ENCODE measurements at places on chromosomes 11 and 22. TPM values are rescaled to one million over a fixed set of nuclear protein-coding genes. Genes with fewer than 3 reads are reported as not detected.

- H3K27me3 ChIP-seq: peaks cover 56% of the 10 kb centered on the region
- no peaks in the 10 kb centered on the region for H3K36me3 ChIP-seq
- H3K4me3 ChIP-seq: no peak overlapping the region
- no peak overlapping the region for H3K27ac ChIP-seq
Measured at GRCh38 chr22:26650722-26651421, 6.5 kb upstream of the MIAT start.

DNA sequence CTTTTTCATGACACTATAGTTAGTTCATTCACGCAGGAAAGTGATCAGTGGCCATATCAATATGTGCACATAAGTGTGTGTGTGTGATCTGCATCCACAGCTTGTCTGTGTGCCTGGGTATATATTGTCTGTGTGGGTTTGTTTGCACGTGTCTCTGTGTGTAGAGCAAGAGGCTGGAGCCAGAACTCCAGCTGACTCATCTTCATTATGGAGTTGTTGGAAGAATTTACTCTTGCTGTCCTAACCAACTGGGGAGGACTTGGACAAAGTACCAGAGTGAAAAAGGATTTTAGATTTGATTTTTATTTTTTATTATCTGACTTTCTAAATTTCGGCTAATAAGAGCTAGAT, 63.9 kb downstream of the TP53I11 start:
- H3K27ac ChIP-seq: no peak overlapping the region
- peaks cover 25% of the 10 kb centered on the region for H3K4me1 ChIP-seq
- no peak overlapping the region for H3K4me3 ChIP-seq
- no peaks in the 10 kb centered on the region for H3K36me3 ChIP-seq
- DNase-seq: no peak

FLRT1 gene
- total RNA-seq: 0.31 TPM

CPT1A gene
- 58.0 TPM for total RNA-seq

CHKB gene
- 47.9 TPM for total RNA-seq

DNA sequence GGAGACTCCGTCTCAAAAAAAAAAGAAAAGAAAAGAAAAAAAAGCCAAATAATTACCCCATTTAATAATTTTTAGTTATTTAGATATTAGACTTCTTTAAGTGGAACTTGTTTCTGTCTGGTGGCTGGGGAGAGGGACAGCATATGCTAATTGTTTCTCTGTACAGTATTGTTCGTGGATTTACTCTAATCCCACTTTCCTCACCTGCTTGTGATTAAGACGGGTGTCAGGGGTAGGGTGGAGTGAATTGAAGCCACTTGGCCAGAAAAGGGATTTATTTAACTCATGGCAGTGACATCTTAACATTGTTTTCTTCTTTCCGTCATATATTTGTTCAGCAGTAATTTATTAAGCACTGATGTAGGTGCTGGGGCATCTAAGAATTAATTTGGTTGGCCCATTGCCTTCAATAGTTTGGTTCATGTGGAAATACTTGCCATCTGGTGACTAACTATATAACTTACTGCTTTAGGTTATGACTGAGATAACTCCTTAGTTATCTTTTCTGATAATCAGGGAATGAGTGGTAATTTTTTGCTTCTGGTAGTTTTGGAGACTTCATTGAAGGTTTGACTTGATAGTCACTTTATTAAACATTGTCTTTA, 4.6 kb downstream of the TNRC6B start:
- H3K4me3 ChIP-seq: no peak overlapping the region
- no peak for DNase-seq
- peaks cover 68% of the 10 kb centered on the region for H3K4me1 ChIP-seq
- no peaks in the 10 kb centered on the region for H3K36me3 ChIP-seq

EFEMP2 gene
- 290 TPM for total RNA-seq

- H3K4me1 ChIP-seq: peaks cover 4% of the 10 kb centered on the region
- peaks cover 16% of the 10 kb centered on the region for H3K27me3 ChIP-seq
- no peaks in the 10 kb centered on the region for H3K36me3 ChIP-seq
- peak; percentile 56 for DNase-seq
- no peak overlapping the region for H3K27ac ChIP-seq
- no peak overlapping the region for H3K4me3 ChIP-seq
Measured at GRCh38 chr11:64608636-64609035, 17.6 kb downstream of the SLC22A12 start.

ARAP1 gene
- 67.4 TPM for total RNA-seq

DNA sequence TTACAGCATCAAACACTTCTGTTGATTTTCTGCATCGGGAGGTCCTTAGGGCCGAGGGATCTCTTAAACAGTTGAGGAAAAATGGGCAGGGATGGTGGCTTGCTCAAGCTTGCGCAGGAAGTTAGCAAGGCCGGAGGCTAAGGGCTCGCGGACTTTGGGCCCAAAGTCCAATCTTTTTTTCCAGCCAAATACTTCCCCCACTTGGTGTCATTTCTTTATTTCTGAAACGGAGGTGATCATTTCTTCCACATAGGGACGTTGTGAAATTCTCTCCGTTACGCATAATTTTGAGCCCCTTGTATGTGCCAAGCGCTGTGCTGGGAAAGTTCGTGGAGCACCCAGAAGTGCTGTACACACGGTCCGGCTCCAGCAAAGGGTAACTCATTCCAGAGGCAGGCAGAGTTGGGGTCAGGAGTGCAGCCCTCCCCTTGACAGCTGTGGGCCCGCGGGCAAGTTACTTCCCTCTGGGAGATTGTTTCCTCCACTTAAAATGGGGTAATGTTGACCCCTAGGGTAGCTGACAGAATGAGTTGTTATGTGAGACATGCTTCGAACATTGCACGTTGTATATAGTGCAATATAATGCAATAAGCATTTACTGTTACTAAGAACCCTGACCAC, 809 bp downstream of the MIEF1 start:
- peak overlapping the region; percentile 79 for H3K27ac ChIP-seq
- H3K4me1 ChIP-seq: peaks cover 17% of the 10 kb centered on the region
- H3K36me3 ChIP-seq: peaks cover 19% of the 10 kb centered on the region

TPST2 gene
- total RNA-seq: 75.8 TPM

GRCh38 chr22:19367763-19368367, 63.7 kb downstream of the HIRA start:
- no peaks in the 10 kb centered on the region for H3K27me3 ChIP-seq
- H3K36me3 ChIP-seq: peaks cover 20% of the 10 kb centered on the region
- no peaks in the 10 kb centered on the region for H3K4me1 ChIP-seq
- DNase-seq: no peak
- H3K4me3 ChIP-seq: no peak overlapping the region

GRCh38 chr11:125270711-125271110, 106.2 kb downstream of the PKNOX2 start:
- H3K27me3 ChIP-seq: no peaks in the 10 kb centered on the region
- peak overlapping the region; percentile 92 for H3K27ac ChIP-seq

DNA sequence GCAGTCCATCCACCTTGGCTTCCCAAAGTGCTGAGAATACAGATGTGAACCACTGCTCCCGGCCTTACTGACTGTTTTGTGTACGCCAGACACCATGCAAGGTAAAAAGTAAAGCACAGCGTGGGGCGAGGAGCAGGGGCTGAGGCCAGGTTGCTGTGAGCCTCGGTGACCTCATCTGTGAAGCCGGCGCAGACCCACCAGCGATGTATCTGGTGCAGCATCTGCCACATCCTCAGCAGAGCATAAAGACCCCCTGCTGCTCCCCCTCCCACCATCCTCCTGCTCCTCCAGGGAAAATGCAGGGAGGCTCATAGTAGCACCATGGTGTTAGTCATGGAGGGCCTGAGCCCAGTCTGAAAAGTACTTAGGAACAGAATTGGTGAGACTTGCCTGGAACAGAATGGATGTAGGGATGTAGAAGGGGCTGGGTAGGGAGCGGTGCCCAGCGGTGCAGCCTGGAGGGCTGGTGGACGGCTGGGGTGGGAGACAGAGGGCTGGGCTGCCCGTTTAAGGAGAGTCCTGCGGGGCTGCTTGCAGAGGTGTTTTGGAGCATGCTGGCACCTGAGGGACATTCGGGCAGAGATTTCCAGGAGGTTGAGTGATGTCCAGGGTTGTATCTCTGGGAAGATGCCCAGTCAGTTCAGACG, 462.4 kb downstream of the BRD1 start:
- H3K36me3 ChIP-seq: no peaks in the 10 kb centered on the region
- peaks cover 8% of the 10 kb centered on the region for H3K4me1 ChIP-seq
- no peak for DNase-seq
- H3K4me3 ChIP-seq: no peak overlapping the region
- H3K27me3 ChIP-seq: peaks cover 12% of the 10 kb centered on the region

FAM180B gene
- not detected for total RNA-seq

GRCh38 chr22:49491221-49491635, 336.4 kb downstream of the BRD1 start:
- DNase-seq: peak; percentile 82
- no peaks in the 10 kb centered on the region for H3K4me1 ChIP-seq
- H3K4me3 ChIP-seq: no peak overlapping the region
- no peak overlapping the region for H3K27ac ChIP-seq
- H3K36me3 ChIP-seq: no peaks in the 10 kb centered on the region
- H3K27me3 ChIP-seq: peaks cover 5% of the 10 kb centered on the region

DNA sequence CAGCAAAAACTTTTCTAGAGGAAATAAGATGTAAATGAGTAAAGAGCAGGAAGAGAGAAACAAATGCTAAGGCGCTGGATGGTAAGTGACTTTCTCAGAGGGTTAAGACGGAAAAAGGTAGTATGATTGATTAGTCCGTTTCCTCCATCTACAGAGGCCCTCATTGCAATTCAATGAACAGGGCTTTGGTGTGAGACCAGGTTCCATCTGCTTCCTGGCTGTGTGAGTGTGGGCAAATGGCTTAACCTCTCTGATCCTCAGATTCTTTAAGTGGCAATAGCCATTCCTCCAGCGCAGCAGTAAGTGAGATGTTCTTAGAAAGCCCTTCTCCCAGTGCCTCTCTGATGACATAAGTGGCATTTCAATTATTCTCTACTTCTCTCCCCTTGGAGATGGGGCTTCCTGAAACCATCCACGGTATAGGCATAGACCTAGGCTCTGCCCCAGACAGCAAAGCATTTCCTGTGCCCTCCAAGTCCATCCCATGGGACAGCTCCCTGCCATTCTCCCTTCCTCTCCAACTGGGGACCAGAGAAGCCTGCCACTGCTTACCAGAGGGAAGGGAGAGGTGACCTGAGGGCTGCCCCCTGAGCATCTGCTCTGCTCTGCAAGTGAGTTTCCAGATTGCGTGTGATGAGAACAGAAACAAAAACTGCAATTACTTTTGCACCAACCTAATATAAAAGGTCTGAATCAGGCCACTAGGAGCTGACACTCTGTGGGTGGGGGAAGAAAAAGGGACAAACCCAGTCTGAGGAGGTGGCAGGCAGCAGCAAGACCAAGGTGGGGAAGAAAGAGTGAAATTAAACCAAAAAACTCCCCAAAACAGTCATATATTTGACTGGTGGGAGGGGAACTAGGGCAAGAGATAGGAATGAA, 12.7 kb upstream of the CD44 start:
- no peak overlapping the region for H3K4me3 ChIP-seq
- H3K27me3 ChIP-seq: peaks cover 13% of the 10 kb centered on the region
- no peak for DNase-seq
- H3K4me1 ChIP-seq: peaks cover 5% of the 10 kb centered on the region
- H3K36me3 ChIP-seq: no peaks in the 10 kb centered on the region

DNA sequence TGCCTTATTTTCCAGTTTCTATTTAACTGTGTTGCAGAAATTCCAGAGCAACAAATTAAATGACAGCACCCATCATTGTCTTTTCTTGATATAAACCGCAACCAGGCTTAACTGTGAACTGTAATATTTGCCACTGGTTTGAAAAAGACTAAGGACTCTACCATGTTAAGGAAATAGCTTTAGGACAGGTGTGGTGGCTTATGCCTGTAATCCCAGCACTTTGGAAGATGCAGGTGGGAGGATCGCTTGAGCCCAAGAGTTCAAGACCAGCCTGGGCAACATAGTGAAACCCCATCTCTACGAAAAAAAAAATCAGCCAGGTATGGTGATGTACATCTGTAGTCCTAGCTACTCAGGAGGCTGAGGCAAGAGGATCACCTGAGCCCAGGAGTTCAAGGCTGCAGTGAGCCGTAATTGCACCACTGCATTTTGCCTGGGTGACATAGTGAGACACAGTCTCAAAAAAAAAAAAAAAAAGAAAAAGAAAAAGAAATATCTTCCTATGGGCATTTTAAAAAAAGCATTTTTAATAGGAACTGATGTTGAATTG, 28.8 kb downstream of the HIRA start:
- H3K27ac ChIP-seq: no peak overlapping the region
- peaks cover 34% of the 10 kb centered on the region for H3K36me3 ChIP-seq
- H3K4me3 ChIP-seq: no peak overlapping the region
- DNase-seq: no peak
- H3K4me1 ChIP-seq: no peaks in the 10 kb centered on the region

DNA sequence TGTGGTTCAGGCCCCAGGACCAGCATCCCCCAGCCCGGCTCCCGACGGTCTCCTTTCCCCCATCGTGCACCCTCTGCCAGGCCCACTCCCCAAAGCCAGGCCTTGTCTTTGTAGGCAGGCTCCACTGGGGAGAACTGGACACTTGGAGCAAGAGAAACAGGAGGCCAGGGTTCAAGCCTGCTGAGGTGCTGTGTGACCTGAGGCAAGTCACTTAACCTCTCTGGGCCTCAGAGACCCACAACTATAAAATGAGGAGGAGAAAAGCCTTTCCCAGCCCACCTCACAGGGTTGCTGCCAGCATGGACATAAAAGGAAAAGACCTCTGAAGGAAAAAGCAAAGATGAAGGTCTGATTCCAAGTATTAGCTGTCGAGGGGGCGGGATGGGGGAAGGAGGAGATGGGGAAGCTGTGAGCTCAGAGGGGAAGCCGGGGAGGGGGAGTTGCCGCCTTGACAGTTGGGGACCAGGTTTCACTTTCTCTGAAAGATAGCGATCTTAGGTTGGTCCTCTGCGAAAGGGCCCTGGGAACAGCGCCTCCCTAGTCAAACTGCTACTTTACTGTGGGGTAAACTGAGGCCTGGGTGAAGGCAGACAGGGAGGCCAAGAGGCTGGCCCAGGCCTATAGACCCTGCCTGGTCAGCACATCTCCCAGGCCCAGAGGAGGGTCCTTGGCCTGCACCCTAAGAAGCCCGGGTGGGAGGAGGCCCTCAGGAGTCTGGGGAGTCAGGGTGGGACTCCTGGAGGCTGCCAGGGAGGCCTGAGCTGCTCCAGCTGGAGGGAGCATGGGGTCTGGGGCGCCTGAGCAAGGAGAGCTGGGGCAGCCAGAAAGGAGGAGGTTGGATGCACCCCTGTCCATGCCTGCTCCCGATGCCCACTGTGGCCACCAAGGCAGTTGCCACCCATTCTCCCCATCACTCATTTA, 991 bp upstream of the OSM start:
- DNase-seq: no peak
- H3K4me3 ChIP-seq: no peak overlapping the region
- H3K27me3 ChIP-seq: no peaks in the 10 kb centered on the region

- H3K4me3 ChIP-seq: no peak overlapping the region
- DNase-seq: no peak
- peaks cover 25% of the 10 kb centered on the region for H3K4me1 ChIP-seq
- H3K36me3 ChIP-seq: no peaks in the 10 kb centered on the region
Measured at GRCh38 chr11:27290261-27291050, 72.6 kb downstream of the CCDC34 start.

IFITM10 gene
- 159 TPM for total RNA-seq

- no peak for DNase-seq
- peaks cover 16% of the 10 kb centered on the region for H3K4me1 ChIP-seq
- no peak overlapping the region for H3K4me3 ChIP-seq
- no peak overlapping the region for H3K27ac ChIP-seq
- H3K27me3 ChIP-seq: no peaks in the 10 kb centered on the region
Measured at GRCh38 chr11:100865443-100866065, 178.5 kb downstream of the ARHGAP42 start.
